NCI-H1930 (cell line): ENCODE measurements at places on chromosomes 12 and 14.
A peak's percentile ranks its signal among the peaks of the same experiment; 100 is the strongest.

- no peak for DNase-seq
These were observed 74.0 kb upstream of the PLXNC1 start for GRCh38 chr12:94074216-94074979.

- DNase-seq, result no peak
These were observed 28.8 kb downstream of the CLMN start for GRCh38 chr14:95290871-95291431.

- no peak for DNase-seq
These were observed 13.6 kb upstream of the NUAK1 start for GRCh38 chr12:106152334-106152733.

GRCh38 chr12:75979181-75979580 lies 52.4 kb downstream of the PHLDA1 start:
- DNase-seq, result no peak

- no peak for DNase-seq
These were observed 120.9 kb upstream of the GSC start for GRCh38 chr14:94890785-94891184.

GRCh38 chr14:60649875-60650372 lies 647 bp upstream of the SIX1 start:
- peak; percentile 27 for DNase-seq

- no peak for DNase-seq
These were observed 108.9 kb upstream of the FGD4 start for GRCh38 chr12:32290411-32290810.

- no peak for DNase-seq
These were observed 873.6 kb downstream of the C12orf50 start for GRCh38 chr12:87155621-87156020.
